Fibroblast of the aortic adventitia (primary cell): ENCODE measurements at places on chromosomes 7 and 10.

GRCh38 chr10:98013122-98013521, 17.3 kb downstream of the CRTAC1 start:
- no peak for DNase-seq

DNA sequence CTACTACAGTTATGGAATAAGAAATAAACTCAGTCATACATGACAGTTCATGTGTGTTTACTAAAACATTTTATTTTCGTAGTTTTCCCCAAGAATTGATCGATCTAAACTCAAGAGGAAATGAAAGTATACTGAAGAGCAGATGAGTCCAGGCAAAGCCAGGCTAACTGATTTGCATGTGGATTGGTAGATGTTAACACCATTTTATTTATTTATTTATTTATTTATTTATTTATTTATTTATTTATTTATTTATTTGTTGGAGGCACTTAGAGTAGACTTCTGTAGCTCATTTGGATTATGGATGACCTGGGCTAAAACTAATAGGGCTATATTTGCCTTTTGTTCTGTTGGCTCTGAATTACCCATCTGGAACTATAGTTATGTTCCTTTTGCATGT, 68.5 kb upstream of the DKK1 start:
- DNase-seq, result no peak

- DNase-seq, result no peak
These were observed 278.3 kb upstream of the SP8 start for GRCh38 chr7:21064698-21065648.

- peak; percentile 67 for DNase-seq
These were observed 191.1 kb upstream of the LRGUK start for GRCh38 chr7:133936074-133936473.
